ENCODE measurements at places on chromosomes 5 and 9.

DNA sequence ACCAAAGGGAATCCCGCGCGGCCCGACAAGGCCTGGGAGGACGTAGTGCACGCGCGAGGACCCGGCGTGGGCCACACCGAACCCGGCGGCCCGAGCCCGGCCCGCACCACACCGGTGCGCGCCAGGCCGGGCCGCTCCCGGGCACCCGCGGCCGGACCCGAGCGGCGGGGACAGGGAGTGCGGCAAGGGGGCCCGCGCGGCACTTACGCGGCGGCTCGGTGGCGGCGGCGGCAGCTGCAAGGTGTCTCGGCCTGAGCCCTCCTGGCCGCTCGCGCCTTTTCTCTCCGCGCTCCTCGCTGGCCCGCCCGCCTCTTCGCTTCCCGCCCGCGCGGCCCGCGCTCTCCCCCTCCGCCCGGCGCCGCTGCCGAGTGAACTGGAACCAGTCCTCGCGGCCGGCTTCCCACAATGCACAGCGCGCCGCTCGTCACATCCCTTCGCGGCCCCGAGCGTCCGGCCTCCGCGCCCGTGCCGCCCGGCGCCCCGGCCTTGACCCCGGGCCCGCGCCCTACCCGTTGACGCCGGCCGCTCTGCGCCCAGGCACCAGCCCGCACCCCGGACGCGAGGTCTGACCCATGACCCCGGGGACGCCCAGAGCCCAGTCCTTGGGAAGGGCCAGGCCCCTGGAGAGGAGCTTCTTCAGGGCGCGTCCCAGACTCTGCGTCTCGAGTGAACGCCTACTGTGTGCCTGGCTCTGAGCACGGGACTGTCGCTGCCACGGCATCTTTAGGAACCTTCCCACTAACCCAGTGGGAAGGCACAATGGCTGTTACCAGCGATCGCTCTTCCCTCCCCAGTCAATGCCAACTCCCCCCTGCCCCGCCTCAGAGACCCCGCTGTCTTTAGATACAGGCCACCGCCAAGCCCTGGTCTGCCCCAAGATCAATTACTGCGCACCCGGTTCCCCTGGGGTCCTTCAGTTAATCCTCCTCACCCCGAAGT is at the start of gene MACROH2A1:
Gene MACROH2A1, minus strand, starts transcription at position 377 of the 939 bp plus-strand sequence. CDS start 10,138 bp downstream, outside the sequence.
- DNase-seq = peak; percentile 82

- no peak for DNase-seq
These were observed 189.8 kb upstream of the MAP3K1 start for GRCh38 chr5:56625541-56625940.

DNA sequence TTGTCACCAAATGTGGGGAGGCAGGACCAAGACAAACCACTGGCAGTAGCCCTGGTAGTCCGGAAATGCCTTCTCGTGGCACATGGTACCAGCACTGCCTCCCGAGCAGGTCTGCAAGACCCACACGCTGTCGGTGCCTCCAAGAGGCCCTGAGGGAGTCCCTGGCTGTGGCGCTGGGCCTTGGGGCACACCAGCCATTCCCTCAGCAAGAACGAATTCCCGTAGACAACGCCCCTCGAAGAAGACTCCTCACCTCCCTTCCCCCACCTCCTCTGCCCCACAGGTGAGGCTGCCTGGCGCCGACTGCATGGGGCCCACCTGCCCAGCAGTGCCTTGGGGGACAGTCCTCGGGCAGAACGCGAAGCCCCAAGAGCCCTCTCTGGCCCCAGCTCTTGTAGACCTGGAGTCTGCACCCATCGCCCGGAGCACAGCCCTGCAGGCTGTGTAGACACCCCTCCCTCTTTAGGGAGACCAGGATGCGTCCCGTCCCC is 56.0 kb downstream of the EXD3 start:
- no peak for DNase-seq

- no peak for DNase-seq
These were observed 4.6 kb downstream of the ZNF622 start for GRCh38 chr5:16461026-16461425.

GRCh38 chr5:124393584-124394379 is 352.7 kb downstream of the ZNF608 start:
- peak; percentile 60 for DNase-seq

DNA sequence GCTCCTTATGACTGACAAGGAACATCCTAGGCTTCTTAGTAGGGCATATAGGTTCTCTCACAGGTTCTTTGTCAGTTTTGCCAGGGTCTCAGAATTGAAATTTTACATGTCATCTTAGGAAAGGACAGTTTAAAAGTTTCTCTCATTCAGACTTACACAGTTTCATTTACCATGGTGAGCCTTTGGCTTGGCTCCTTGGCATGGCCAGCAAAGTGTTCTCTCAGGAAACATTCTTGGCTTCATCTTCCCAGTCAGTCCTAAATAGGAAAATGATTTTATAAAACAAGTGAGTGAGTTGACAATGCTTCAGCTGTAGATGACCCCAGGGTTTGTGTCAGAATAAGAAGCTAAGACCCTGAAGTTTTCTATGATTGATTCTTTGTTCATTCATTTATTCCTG is 191.6 kb downstream of the PCSK5 start:
- peak; percentile 20 for DNase-seq

DNA sequence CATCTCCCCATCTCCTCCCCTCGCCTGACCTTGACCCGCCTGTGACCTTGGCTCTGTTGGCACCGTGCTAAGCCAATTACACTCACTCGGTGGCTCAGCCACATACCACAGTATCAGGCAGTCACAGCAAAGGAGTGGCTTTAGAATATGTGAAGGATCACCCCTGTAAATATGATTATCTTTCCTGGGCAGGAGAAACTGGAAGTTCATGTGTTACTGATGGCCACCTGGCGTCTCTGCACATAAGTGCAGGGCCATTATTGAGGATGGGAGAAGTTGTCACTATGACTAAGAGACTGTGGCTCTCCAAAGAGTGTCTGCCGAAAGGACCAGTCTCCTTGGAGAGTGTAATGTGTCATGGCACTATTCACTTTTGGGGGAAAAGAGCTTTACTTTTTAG is 116.9 kb upstream of the S1PR3 start:
- DNase-seq = peak; percentile 13

- DNase-seq = no peak
These were observed 400.0 kb downstream of the ARRDC3 start for GRCh38 chr5:90983148-90983547.

- DNase-seq = no peak
These were observed 390 bp upstream of the SNX2 start for GRCh38 chr5:122774519-122774860.

GRCh38 chr5:117131876-117132275 is 557.3 kb upstream of the SEMA6A start:
- peak; percentile 63 for DNase-seq

GRCh38 chr5:145628525-145628924 is 206.6 kb downstream of the PRELID2 start:
- no peak for DNase-seq

DNA sequence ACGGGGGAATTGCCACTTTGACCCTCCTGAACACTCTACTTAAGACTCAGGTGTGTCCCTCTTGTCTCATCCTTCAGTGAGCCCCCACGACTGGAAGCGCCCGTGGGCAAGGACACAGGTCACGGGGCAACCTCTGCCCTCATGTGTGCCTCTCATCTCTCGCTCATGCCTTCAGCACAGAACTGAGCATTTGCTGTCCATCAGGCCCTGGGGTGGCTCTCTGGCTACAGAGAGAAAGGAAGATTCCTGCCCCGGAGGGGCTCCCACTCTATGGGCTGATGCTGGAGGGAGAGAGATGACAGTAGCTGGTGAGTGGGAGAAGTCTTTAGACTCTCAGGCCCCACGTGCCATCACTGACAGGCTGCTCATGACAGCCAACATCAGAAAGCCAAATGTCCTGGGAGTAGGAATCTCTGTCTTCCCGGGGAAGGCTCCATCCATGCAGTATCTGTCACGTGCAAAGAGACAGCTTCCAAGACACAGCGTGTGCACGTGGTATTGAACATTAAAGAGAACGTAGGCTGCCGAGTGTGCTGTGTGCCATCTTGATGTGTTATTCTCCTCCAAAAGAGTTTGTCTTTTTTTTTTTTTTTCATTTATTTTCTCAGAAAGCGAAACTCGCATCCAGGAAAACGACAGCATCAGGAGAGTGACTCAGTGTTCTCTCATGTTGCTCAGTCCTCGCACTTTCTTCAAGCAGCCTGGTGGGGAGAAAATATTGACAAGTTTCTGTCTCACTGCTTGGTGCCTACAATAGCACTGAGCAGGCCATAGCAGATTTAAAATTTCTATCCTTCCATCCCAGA is 190.5 kb downstream of the GAS1 start:
- no peak for DNase-seq

- no peak for DNase-seq
These were observed 38.9 kb upstream of the CTXN3 start for GRCh38 chr5:127609957-127610356.

GRCh38 chr5:130141659-130142320 is 237.5 kb downstream of the CHSY3 start:
- DNase-seq = peak; percentile 29

GRCh38 chr5:172395483-172395882 is 58.8 kb downstream of the SH3PXD2B start:
- DNase-seq = no peak

DNA sequence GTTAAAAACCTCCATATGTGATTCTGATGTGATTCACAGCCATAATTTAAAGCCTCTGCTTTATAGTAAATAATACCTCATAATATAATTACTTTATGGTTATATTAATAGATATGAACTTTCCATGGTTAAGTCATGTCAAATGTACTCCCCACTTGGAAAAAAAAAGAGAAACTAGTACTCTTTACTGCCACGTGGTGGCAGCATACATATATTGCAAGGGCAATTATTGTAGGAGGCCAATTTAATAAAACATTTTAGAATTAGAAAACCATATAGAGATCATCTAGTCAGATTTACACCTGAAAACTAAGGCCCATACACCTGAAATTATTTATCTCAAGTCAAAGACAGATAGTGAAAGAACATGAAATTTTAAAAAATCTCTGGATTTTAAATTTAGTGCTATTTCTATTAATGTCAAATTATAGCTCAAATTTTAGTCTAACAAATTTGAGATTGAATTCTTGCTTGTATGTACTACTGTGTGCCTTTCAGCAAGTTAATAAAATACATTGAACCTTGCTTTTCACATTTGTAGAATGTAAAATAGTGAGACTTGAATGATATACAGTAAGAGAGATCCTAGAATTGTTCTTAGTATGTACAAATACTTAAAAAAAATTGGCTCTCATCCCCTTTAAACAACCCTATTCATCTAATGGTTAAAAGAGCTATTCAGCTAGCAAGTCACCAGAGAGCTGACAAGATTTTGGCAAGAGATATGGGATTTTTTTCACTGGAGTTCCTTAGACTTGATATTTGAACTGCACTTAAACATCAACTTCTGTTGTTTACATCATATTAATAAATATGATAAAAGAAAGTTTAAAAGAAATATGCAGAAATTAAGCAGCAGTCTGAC is 603.8 kb downstream of the TLE4 start:
- DNase-seq = peak; percentile 24

DNA sequence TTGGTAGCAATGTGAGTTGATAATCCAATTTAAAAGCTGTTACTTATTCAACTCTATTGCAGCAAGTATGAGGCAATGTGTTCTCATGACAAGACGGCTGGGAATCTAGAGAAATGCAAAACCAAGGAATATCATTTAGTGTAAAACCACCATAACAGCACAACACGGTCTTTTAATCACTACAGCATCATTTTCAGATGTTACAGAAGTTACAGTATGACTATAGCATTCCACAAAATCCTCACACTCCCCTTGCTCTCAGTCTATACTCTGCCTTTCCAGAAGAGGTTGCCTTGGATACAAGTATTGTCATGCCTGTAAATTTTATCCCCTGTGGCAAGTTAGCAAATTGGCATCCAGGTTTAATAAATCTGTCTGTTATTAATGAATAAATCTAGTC is 28.6 kb upstream of the TAS2R1 start:
- DNase-seq = no peak

GRCh38 chr9:34759432-34760134 is 49.6 kb upstream of the CCL21 start:
- peak; percentile 82 for DNase-seq

DNA sequence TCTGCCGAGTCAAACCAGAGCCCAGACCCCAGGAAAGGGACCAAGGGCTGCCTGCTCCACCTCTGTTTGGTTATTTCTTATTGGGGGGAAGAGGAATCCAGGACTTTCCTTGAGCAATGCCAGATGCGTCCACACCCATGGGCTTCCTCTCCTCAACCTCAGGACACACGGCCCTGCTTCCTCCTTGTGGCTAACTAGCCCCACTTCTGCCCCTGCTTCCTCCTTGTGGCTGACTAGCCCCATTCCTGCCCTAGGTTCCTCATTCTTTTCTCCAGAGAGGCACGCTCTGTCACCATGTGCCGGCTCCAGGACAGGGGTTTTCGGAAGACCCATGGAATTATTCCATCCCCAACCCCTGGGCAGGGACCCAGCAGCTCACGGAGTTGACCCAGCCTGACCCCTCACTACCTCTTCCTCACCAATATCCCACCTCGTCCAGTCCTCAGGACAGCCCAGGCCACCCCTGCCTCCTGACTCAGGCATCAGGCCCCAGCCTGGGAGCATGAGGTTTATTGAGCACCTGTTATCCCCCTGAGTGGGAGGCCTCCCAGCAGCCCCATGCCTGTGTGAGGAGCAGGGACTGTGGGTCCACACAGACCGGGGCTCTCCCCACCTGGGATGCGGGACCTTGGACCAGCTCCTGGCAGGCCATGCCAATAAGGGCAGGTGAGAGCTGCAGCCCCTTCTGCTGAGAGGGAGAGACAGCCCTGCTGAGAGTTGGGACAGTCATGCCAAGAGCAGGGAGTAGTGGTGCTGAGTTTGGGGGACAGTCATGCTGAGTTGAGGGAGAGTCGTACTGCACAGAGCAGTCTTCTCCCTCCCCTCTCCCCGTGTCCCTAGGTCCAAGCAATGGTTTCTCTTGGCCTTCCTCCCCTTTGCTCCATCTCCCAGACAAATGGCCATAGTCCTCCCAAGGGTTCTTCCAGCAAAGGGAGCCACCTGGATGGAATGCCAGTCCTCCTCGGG is 11.8 kb upstream of the FCN1 start:
- DNase-seq = peak; percentile 29

- DNase-seq = no peak
These were observed 15.0 kb downstream of the FAM193B start for GRCh38 chr5:177539411-177539810.

DNA sequence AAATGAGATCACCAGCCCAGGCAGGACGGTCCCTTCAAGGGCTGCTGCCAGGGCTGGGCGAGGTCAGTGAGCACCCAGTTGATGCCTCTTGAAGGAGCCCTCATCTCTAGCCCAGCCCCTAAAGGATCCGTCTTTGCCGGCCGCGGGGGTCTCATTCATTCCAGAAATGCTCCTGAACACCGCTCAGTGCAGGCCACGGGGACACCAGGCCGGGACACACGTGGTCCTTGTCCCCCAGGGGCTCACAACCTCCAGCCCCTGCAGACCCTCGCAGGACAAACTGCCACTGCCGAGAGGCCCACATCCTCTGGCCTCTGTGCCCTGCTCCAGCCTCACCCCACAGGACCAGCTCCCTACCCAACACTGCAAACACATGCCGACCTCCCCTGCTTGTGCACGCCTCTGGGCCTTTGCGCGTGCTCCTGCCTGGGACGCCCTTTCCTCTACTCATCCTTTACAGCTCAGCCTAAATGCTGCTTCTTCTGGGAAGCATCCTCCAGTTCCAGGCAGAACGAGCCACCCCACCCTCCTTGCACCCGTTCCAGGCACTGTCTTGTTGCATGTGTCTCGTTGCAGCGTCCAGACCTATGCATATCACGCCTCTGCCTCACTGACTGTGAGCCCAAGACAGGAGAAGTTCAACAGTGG is 10.3 kb upstream of the LAMC3 start:
- no peak for DNase-seq
